ENCODE measurements at places on chromosomes 7 and 10. TPM values are rescaled to one million over a fixed set of nuclear protein-coding genes. Genes with fewer than 3 reads are reported as not detected.

STOX1 gene
- 0.21 TPM for total RNA-seq

- no peak for DNase-seq
Measured at GRCh38 chr10:5890452-5890915, 441 bp downstream of the FBH1 start.

DNA sequence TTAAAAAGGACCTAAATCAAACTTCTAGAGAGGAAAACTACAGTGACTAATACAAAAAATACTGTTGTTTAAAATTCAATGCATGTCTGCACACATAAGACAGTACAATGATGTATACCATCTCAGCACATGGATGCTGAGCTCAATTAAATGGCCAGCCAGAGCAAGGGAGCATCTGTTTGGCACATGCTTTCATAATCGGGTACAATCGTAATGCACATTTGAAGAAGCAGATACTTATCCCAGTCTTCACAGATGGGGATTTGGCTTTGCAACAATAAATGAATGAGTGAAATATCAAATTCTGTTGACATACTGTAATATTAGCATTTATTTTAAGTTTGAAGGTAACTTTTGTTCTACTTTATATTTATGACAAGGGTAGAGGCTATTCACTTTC is 187.8 kb downstream of the CRPPA start:
- no peak for DNase-seq

DNA sequence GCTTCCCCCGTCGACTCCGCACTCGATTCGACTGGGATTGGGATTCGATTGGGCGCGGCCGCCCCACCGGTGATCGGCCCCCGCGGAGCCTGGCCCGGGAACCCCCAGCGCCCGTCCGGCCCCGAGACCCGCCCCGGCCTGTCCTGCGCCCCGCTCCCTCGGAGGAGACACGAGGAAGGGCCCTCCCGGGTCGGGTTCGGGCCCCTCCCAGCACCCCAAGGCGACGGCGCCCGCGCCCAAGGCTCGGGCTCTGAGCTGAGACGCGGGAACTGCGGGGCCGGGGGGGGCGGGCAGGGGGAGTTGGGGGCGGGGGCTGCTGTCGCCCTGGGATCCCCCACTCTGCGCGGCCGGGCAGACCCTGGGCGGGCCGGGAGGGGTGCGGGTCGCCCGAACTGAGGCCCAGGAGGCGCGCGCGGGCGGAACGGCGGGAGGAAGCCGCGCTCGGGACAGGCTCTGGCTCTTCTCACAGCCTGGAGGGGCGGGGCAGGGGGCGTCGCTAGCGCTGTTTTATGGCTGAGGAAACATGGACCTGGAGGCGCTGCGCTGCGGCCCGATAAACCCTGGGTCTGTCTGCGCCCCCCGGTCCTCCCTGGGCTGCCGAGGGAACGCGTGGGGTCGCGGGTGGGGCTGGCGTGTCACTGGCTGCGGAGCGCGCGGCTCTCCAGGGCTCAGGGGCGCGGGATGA is 1.7 kb upstream of the NKX6-2 start:
- no peak for DNase-seq

DNA sequence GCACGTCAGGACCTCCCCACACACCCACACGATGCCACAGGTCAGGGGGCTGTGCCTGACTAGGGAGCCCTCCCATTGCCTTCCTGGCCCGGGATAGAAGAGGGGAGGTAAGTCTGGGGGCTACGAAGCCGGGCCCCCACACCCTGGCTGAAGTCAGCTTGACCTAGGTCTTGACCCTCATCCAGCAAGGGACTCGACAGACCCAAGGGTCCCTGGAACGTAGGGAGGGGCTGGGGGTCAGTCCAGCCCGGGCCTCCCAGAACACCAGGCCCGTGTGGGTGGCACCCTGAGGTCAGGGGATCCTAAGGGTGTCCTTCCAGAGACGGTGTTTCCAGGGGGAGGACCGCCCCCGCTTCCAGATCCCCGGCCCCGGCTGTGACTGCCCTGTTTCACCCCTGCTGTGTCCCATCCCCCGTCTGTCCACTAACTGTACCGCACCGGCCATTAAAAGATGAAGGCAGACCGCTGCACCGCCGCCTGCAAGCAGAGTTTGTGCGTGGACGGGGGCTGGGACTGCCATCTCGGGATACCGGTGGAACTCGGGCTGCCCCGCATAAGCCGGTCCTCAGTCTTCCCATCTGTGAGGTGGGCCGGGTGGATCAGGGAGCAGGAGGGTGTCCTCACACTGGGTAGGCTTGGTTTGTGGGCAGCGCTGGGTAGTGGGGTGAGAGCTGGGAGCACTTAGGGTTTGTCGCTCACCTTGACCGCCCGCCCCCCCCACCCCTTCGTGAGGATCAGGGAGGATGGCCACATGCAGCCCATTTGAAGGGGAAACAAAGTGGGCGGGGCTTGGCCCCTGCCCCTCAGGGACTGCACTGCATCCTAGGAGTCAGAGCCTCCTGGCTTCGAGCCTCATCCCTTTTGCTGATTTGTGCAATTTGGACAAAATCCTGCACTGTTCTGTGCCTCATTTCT is 21.1 kb downstream of the SLC29A4 start:
- DNase-seq, result no peak
